ENCODE measurements at places on chromosomes 16 and 17.

DNA sequence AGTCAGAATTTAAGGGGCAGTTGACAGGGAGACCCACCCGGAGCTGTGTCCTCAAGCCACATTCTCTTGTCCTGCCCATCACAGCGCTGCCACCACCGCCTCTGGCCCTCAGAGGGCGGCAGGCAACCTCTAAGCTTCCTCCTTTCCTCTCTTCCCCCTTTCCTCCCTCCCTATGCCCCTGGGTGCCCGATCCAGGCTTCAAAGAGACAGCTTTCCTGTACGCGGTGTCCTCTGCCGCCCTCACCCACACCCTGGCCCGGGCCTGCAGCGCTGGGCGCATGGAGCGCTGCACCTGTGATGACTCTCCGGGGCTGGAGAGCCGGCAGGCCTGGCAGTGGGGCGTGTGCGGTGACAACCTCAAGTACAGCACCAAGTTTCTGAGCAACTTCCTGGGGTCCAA, 23.5 kb downstream of the WNT9B start:
- DNase-seq: no peak

DNA sequence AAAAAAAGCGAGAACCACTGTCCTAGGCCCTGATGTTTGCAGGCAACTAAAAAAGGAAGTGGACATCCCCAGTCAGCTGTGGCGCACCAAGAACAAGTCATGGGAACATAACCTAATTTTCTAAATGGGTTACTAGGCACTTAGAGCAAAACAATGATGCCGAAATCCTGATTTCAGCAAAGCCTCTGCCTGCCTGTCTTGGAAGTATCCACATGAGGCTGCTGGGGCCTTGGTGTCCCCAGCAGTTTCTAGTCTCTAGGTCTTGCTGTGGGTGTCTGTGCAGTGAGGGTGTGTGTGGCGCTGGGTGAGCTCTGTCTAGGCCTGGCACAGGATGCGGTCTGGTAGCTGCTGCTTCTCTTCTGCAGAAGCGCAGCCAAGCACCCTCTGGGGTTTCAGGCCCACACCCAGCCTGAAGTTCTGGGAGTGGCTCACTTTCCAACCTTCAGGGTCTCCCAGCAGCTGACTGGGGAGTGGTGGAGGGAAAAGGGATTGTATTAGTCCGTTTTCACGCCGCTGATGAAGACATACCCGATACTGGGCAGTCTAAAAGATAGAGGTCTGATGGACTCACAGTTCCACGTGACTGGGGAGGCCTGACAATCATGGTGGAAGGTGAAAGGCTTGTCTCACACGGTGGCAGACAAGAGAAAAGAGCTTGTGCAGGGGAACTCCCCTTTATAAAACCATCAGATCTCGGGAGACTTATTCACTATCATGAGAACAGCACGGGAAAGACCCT, 21.1 kb downstream of the STH start:
- peak; percentile 23 for DNase-seq

GRCh38 chr16:63712725-63713124, 1409.1 kb downstream of the CDH11 start:
- no peak for DNase-seq

DNA sequence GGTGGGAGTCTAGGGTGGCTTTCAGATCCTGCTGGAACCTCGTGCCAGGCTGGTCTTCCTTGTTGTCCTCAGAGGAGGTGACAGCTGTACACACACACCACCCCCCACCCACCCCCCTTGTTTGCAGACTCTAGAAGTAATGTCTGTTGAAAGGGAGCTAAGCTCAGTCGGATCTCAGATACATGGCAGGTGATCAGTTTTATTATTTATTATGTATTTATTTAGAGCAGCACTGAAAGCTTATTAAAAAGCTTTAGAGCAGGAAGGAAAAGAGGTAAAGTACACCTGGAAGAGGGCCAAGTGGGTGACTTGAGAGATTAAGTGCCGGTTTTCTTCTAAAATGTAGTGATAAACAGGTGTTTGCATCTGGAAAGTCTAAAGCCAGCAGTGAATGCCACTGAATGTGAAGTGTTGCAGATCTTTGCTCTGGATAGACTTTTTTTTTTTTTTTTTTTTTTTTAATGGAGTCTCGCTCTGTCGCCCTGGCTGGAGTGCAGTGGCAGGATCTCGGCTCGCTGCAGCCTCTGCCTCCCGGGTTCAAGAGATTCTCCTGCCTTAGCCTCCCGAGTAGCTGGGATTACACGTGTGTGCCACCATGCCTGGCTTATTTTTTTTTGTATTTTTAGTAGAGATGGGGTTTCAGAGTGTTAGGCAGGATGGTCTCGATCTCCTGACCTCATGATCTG, 40.2 kb downstream of the FOXK2 start:
- DNase-seq: no peak

- DNase-seq: no peak
Observed at GRCh38 chr17:50129728-50130558, at the start of gene SAMD14. Gene SAMD14 (minus strand): TSS chr17:50130160. CDS start chr17:50124959, 5,201 bp downstream.

DNA sequence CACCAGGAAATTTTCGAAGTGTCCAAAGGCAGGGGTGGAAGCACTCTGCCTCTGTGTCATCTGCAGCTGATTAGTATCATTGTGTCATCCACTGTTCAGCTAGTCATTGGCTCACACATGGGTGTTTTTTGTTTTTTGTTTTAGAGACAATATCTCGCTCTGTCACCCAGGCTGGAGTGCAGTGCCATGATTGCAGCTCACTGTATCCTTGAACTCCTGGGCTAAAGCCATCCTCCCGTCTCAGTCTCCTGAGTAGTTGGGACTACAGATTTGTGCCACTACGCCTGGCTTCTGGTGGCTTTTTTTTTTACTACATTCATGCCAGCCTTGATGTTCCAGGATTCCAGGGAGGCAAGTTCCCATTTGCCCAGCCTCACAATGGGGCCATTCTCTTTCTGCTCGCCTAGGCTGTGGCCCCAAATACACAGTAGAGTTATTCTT, 32.5 kb upstream of the MYO18A start:
- DNase-seq: no peak

DNA sequence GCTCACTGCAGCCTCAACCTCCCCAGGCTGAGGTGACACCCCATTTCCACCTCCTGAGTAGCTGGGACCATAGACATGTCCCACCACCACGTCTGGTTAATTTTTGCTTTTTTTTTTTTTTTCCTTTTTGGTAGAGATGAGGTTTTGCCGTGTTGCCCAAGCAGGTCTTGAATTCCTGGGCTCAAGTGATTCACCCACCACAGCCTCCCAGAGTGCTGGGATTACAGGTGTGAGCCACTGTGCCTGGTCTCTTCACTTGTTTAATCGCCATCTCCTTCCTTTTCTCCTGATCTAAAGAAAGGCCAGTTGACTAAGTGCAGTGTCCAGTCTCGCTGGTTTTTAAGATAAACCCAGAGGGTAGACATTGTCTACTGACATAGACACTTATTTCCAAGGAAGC, 152.0 kb downstream of the C16orf95 start:
- no peak for DNase-seq

DNA sequence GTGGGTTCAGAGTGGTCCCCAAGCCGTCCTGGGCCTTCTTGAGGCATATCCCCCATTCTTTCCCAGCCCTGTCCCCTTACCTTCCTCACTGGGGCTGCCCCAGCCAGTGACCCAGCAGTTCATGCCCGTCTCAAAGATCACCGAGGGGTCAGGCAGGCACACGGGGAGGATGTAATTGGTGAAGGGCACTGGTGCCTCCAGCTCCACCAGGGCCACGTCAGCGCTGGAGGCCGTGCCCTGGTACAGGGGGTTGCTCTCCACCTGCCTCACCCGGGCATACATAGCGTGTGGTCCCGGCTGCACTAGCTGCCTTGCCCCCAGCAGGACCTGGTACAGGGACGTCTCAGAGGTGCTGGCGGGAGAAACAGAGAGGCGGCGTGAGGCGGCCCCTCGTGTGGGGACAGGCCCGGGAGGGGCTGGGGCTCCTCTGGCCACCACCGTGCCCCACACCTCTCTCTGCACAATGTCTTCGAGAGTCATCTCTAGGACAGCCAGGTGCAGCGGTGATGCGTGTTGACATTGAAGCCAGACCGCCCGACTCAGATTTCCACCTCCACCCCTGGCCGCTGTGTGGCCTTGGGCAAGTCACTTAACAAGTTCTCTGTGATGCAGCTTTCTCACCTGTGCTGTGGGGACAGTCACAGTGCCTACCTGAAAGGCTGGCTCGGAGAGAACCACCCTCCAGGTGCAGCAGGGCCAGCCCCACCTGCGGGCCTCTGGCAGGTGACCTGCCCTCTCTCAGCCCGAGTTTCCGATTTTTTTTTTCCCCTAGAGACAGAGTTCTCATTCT, 5.8 kb downstream of the PRSS27 start:
- DNase-seq: no peak

GRCh38 chr17:53093391-53093790, 729.3 kb upstream of the KIF2B start:
- DNase-seq: no peak

- no peak for DNase-seq
Observed at GRCh38 chr16:20747030-20747816, 5.6 kb upstream of the THUMPD1 start.

GRCh38 chr17:40251576-40251975, 32.5 kb downstream of the WIPF2 start:
- no peak for DNase-seq

- DNase-seq: no peak
Observed at GRCh38 chr17:72558971-72559476, 438.2 kb downstream of the SOX9 start.

GRCh38 chr17:64306850-64307463, 43.9 kb upstream of the TEX2 start:
- DNase-seq: peak; percentile 25

GRCh38 chr16:52906281-52906680, 146.4 kb downstream of the CHD9NB start:
- no peak for DNase-seq

GRCh38 chr17:80036715-80037477, 454 bp downstream of the CCDC40 start:
- no peak for DNase-seq
